Large intestine (tissue), 12 donors: ENCODE measurements at places on chromosomes 16 and 17.

- DNase-seq = no peak
These were observed 8.8 kb downstream of the SREBF1 start for GRCh38 chr17:17827826-17828621.

GRCh38 chr17:42720996-42721583, 23.8 kb downstream of the EZH1 start:
- DNase-seq = peak; percentile 48

- peak; percentile 45 for DNase-seq
These were observed 23.0 kb downstream of the RARA start for GRCh38 chr17:40331743-40332641.

GRCh38 chr17:13704333-13704732, 102.6 kb upstream of the HS3ST3A1 start:
- DNase-seq = no peak

GRCh38 chr16:31486045-31486444, 3.1 kb downstream of the SLC5A2 start:
- DNase-seq = no peak

GRCh38 chr16:85524630-85525419, 88.3 kb upstream of the GSE1 start:
- DNase-seq = no peak

DNA sequence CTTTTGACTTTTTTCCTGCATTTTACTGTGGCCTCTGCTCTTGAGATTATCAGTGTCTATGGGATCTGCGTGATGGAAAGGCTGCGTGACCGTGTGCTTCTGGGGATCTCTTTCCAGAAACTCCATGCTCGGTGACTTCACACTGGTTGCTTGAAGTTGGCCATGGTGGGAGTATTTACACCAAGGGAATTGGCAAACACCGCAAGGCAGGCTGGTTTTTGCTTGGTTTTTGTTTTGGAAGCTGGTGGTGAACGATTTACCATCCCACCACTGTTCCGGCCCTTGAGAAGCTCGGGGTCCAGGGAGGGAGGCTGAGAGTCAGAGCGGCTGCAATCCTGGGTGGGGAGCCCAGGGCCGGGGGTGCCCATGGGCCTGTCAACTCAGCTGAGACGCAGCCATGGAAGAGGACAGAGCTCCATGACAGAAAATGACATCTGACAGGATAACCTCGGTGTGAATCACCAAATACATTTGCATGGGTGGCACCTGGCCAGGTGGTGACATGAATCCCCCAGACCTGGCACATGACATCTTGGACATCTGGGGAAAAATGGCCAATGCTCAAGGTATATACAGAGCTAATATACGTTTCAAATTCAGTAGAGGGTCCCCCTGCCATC, 11.1 kb downstream of the CRISPLD2 start:
- DNase-seq = no peak

DNA sequence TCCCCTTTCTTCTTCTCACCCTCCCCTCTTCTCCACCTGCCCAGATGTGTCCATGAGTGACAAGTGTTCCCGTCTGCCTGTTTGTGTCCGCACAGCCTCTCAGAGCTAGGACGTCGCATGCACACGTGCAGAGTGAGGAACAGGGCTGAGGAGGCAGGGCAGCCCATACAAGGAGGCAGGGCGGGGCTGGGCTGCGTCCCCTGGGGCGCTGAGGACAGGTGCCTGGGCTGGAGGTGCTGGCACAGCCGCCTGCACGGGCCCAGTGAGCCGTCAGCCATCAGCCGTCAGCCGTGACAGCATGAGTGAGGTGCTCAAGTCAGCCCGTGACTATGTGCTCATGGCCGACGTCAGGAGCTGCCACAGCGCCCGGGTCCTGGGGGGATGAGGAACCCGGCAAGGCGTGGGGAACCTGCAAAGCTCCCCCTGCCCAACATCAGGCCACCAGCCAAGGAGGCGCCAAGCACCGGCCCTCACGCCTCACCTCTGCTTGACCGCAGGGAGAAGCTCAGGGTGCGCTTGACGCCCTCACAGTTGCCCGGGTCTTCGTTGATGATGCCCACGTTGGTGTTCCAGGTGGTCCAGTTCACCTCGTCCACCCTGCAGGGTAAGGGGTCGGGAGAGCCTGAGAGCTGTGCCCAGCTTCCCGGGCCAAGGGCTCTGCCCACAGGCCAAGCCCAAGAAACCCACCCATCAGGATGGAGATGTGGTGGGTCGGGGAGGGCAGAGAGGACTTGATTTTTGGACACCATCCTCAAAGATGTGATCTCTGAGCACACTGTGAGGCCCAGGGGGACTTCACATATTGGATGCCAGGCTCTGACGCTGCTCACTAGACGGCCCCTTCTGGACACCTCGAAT, 13.7 kb upstream of the TRPV3 start:
- DNase-seq = no peak

GRCh38 chr17:67659028-67659427, 58.7 kb upstream of the NOL11 start:
- DNase-seq = no peak

DNA sequence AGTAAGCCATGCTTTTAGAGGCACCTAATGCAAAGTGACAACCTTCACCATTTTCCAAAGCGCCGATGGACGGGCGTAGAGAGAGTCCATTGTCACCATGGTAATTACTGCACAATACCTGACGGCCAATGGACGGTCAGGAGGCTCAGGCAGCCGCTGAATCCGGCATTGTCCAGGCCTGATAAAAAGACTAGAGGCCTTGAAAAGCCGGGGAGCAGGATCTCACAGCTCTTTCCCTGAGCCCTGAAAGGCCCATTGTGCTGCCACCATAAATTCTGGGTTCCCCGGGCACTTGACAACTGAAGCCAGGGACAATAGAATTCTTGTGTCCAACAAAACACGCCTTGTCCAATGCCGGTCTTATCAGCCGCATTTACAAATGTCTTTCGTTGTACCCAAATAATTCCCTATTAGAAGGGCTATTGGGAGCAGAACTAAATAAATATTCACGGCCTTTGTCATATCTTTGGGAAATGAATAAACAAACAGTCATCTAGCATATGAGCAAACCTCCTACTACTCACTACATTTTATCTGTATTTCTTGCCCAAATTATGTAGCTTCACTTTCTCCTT, 62.4 kb downstream of the CDH11 start:
- no peak for DNase-seq

DNA sequence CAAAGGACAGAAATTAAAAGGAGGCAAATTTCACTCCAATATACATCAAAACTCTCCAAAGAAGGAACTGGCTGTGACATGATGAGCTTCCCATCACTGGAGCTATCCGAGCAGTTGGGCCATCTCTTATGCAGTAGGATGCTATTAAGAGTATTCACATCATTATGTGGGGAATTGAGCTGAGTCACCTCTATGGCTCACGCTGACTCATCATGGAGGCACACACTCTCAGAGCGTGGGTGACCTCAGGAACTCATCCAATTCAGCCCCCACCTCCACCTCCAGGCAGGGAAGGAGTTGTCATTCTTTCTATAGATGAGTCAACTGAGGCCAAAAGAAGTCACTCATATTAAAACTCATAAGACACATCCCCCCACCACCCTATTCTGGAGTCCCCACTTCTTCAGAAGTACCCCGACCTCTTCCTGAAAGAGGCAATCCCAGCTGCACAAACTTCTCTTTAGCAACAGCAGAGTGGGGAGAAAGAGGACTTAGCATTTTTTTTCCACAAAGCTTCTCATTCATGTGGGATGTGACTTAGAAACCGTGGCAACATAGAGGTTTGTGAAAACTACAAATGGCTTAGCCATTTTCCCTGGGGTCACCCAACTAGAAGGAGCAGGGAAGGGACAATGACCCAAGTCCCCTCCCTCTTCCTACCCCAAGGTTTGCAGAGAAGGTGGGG, 32.5 kb downstream of the ABCC12 start:
- DNase-seq = no peak

DNA sequence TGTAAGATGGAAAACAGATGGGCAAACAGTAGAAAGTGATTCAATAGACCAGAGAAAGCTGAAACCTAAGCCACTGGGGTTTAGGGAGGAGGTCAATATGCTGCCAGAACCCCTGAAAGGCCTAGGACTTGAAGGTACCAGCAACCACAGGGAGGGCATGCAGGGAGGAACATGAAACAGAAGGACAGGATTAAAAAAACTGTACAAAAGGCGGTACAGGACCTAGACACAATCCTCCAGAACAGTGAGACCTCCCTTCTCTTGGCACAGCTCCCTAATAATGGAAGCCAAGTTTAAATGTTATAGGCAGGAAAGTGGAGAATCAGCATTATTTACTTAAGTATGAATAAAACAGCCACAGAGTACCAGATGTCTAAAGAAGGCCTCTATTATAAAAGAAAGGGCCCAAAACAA, 105.5 kb downstream of the SPAG9 start:
- no peak for DNase-seq

GRCh38 chr17:51439395-51440229, 179.3 kb downstream of the UTP18 start:
- DNase-seq = peak; percentile 20

- DNase-seq = no peak
These were observed 20.2 kb upstream of the C1QL1 start for GRCh38 chr17:44988044-44988942.
